ENCODE measurements at places on chromosomes 16 and 17.

DNA sequence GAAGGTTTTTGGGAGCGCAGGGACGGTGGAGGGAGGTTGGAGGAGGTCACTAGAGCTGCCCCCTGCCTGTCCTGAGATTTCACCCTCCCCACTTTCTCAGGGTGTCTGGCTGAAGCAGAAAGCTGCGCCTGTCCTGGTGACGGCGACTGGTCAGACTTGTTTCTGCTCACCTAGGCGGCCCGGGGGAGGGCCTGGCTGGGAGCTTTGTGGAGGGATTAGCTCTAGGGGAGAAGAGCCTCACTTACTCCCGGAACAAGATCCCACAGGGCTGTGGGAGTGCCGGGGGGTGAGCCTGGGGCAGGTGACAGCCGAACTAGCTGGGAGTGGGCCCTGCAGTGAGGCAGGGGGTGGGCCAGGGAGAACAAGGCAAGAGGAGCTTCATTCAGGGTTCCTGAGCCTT is 11.5 kb downstream of the NHERF1 start:
- DNase-seq = no peak

DNA sequence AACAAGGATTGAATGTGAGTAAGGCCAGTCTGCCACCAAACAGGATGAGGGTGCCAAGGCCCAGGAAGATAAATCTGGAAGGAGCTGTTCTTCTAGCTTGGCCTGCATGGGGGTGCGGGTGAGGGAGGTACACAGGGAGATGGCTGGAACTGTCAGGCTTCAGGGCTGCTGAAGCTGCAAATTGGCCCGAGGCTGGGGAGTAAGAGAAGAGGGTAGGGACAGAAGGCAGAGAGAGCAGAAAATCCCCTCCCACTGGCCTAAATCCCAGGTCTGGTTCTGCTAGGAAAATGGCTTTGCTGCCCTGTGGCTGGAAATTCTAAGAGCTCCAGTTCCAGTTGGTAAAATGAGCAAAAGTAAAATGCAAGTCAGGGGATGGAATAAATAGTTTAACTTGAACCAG is 87.9 kb downstream of the CCDC182 start:
- no peak for DNase-seq

GRCh38 chr17:43860077-43860725 is 13.2 kb downstream of the CD300LG start:
- no peak for DNase-seq

- DNase-seq = no peak
Observed at GRCh38 chr17:75450270-75450669, 6.2 kb upstream of the TMEM94 start.

DNA sequence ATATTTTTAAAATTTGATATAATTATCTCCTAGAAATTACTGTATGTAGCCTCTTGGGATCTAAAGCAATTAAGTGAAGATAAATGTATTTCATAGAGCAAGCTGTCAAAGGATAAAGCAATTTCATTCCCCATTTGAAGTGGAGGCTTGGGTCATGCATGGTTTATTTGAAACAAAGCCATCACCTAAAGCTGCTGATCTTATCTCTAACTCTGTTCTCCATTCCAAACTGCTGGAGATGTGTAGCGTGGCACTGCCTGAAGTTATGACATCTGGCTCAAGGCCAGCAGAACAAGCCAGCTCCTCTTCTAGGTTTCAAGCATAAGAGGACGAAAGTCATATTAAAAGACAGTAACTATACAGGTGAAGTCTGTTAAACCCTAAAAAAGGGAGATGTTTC is 83.9 kb downstream of the HIC1 start:
- peak; percentile 14 for DNase-seq

DNA sequence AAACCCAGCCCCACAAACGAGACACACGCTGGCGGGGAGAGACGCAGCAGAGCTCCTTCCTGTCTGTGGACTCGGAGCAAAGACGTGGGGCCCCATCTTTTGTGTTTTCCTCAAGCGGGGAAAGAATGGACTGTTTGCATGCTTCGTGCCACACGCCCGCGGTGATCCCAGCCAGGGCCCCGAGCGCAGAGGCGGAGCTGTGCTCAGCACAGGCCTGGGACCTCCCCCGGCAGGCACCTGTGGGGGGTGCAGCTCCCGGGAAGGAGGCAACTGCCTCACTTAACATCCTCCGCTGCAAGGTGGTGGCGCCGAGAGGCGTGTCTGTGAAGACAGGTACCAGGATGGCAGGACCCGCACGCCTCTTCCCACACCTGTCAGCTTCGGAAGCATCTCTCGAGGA is 19.1 kb downstream of the TRARG1 start:
- no peak for DNase-seq

DNA sequence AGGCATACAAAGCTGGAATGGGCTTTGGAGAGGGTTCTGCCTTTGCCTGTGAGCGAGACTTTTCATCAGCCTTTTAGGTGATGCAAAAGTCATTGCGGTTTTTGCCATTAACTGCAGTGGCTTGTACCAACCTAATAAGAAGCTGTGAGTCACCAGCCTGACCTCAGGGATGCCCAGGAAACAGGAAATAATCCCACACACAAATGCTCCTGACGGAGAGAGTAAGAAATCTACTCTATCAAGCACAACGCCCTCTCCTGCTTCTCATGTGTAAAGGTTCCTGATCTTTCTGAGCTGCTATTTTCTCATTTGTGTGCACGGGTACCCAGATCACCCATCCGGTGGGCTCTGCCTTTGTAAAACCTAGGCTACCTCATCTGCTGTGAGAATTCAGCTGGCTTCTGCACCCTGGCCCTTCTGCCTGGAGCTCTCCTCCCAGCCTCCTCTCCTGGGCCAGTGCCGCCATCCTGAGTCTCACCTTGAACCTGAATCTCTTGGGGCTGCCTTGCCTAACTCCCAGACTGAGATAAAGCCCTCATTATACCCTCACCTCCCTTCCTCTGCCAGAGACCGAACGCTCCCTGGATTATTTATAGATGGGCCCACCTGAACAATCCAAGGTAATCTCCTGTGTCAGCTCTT is 299.7 kb downstream of the C16orf95 start:
- DNase-seq = no peak

DNA sequence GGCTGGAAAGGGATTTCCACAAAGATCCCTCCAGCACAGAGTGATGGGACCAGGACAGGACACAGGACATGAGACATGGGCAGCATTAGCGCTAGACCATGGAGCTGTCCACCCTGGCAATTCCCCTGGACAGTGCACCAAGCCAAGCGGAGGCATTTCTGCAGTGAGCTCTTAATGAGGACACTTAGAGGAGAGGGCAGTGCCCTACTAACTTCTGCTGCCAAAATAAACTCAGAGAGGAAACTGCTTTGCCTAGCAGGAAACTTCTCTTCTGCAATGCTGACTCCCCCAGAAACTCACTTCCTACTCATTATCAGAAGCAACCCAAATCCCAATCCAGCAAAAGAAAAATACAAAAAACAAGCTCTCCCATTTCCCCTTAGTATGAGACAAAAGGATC is 119.2 kb downstream of the HS3ST2 start:
- no peak for DNase-seq

DNA sequence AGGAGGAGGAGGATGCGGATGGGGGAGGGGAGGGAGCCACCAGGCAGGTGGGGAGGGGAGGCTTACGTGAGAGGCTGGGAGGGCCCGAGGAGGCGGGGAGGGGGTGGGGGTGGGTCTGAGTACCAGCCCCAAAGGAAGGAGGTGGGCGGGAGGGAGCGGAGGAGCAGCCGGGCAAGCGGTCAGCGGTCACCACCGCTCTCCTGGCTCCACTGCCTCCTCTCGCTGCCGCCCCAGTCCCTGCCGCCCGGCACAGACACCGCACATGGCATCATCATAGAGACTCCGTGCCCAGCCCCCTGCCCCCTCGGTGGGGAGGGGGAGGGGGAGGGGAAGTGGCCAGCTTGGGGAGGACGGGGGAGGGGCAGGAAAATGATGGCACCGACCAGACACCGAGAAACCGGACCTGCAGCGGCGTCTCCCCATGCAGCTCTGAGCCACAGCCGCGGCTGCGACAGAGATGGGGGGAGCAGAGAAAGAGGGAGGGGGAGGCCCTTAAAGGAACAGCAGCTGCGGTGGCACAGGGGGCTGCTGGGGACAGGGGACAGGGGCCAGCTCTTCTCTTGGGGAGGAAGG is at the start of gene TLCD3B:
TSS of gene TLCD3B (minus strand) at position 431 of the 573 bp plus-strand sequence. CDS start 744 bp downstream, outside the sequence.
- DNase-seq = no peak

GRCh38 chr17:48307814-48308411 is 122.1 kb downstream of the SKAP1 start:
- peak; percentile 54 for DNase-seq

GRCh38 chr16:51876934-51877333 is 670.0 kb downstream of the TOX3 start:
- DNase-seq = no peak

GRCh38 chr16:26220894-26221293 is 529.1 kb downstream of the HS3ST4 start:
- no peak for DNase-seq

DNA sequence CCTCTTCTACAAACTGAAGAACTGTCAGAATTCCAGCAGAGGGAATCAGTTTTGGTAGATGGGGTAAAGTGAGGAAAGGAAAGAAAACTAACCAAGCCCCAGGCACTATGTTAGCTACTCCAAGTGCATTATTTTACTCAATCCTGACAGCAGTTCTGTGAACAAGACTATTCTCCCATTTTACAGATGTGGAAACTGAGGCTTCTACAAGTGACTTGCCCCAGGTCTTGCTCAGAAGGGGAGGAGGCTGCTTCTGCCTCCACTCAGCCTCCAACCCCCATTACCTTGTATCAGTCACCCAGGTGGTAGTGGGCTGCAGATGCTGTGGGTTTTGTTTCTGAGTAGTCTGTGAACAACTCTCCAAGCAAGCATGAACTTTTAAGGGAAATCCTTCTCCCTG is 315.2 kb upstream of the MAF start:
- no peak for DNase-seq

- peak; percentile 87 for DNase-seq
Observed at GRCh38 chr17:17356149-17356930, 53.2 kb downstream of the NT5M start.

- no peak for DNase-seq
Observed at GRCh38 chr17:81405411-81405872, 10.2 kb downstream of the BAHCC1 start.

DNA sequence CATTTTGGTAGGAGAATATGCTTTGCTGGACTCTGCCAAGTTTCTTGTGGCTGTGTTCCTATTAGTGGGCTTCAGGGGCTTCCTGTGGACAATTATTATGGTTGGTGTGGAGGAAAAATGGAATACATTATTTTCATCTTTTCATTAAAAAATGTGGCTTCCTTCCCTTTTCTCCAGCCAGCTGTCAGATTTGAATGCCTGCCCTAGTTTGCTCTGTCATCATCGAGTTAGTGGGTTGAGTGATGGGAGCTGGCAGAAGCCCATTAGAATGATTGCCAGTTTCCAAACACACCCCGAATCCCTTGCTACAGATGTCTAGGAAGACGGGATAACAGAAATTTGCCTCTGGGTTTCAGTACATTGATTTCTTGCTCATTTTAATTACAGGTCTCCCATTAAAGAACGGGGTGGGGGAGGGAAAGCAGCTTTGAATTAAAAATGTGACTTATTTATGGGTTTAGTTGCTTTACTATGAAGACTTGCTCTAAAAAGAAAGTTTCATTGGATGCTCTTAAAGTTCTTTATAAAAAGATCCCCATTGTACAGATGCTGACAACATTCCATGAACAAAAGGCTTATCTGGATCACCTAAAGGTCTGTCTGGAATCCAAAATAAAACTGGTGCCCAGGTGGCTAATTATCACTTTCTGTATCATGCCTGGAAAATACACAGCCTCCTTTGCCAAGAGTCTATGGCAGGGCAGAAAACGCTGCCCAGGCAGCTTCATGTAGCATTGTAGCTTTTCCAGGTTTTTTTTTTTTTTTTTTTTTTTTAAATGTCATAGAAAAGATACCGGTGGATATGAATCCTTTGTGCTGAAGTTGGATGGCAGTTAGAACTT is 103.6 kb downstream of the PRKCA start:
- DNase-seq = no peak

- no peak for DNase-seq
Observed at GRCh38 chr16:57127037-57127763, 34.8 kb downstream of the CPNE2 start.

- DNase-seq = no peak
Observed at GRCh38 chr16:14586637-14587305, 43.3 kb downstream of the PARN start.

GRCh38 chr17:43945074-43945829 is 3.0 kb upstream of the PPY start:
- DNase-seq = no peak

- no peak for DNase-seq
Observed at GRCh38 chr17:39787041-39787440, 49.3 kb downstream of the GRB7 start.

DNA sequence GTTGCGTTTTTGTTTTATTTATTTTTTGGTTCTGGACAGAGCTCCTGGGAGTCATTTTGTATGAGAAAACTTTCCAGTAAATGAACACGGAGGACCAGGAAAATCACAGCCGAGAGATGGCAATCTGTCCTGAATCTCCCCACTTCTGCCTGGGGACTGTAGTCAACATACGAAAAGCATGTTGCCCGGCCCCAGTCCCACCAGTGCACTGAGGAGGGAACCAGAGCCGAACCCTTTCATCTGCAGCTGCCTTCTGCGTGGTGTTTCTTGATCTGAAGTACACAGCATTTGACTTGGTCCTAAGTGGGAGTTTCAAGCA is 18.9 kb downstream of the SNX11 start:
- DNase-seq = no peak

GRCh38 chr17:10836966-10837590 is 809 bp downstream of the PIRT start:
- no peak for DNase-seq

- DNase-seq = no peak
Observed at GRCh38 chr17:54536306-54536705, 364.3 kb upstream of the TOM1L1 start.

DNA sequence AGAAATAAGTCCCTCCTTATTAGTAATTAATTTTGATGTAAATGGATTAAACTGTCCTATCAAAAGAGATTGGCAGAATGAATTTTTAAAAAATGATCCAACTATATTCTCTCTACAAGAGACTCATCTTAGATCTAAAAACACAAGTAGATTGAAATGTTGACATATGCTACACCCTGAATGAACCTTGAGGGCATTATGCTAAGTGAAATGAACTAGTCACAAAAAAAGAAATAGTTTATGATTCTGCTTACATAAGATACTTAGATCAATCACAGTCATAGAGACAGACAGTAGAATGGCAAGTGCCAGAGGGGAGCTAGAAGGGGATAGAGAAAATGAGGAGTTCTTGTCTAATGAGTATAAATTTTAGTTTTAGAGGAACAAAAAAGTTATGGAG is 849.8 kb downstream of the CDH11 start:
- no peak for DNase-seq
